ENCODE measurements at places on chromosomes 4 and X. TPM values are rescaled to one million over a fixed set of nuclear protein-coding genes. Genes with fewer than 3 reads are reported as not detected.

Gene COL25A1
- 2.8 TPM for total RNA-seq

Gene CENPI
- 1.4 TPM for total RNA-seq

Gene CENPVL1
- not detected for total RNA-seq

Gene PAGE5
- total RNA-seq, result not detected

Gene ENPP6
- total RNA-seq, result 0.33 TPM

Gene HPGD
- 10.5 TPM for total RNA-seq

Gene DUSP9
- total RNA-seq, result 0.33 TPM

Measured in breast epithelium (tissue), 4 donors.